ENCODE measurements at places on chromosomes 1 and 21. TPM values are rescaled to one million over a fixed set of nuclear protein-coding genes. Genes with fewer than 3 reads are reported as not detected.
A peak's percentile ranks its signal among the peaks of the same experiment; 100 is the strongest.

The GON4L gene
- total RNA-seq: 93.9 TPM

GRCh38 chr1:33094971-33095604, 14.1 kb downstream of the AZIN2 start:
- DNase-seq: no peak
- H3K4me1 ChIP-seq: peaks cover 35% of the 10 kb centered on the region
- H3K4me3 ChIP-seq: no peak overlapping the region

DNA sequence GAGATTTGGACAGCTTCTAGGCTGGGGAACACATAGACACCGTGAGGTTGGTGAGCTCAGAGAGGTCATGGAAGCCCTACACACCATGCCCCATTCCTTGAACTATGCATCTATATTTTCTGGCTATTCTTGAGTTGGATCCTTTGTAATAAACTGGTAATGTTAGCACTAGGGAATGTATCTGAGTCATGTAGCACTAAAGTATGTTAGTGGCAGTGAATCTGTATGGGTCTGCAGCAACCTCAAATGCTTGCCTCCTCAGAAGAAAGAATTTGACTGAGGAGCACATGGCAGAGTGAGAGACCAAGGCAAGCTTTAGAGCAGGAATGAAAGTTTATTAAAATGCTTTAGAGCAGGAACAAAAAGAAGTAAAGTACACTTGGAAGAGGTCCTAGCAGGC, 43.7 kb upstream of the LRRC7 start:
- H3K27ac ChIP-seq: no peak overlapping the region
- no peaks in the 10 kb centered on the region for H3K4me1 ChIP-seq
- no peaks in the 10 kb centered on the region for H3K36me3 ChIP-seq
- H3K27me3 ChIP-seq: no peaks in the 10 kb centered on the region

DNA sequence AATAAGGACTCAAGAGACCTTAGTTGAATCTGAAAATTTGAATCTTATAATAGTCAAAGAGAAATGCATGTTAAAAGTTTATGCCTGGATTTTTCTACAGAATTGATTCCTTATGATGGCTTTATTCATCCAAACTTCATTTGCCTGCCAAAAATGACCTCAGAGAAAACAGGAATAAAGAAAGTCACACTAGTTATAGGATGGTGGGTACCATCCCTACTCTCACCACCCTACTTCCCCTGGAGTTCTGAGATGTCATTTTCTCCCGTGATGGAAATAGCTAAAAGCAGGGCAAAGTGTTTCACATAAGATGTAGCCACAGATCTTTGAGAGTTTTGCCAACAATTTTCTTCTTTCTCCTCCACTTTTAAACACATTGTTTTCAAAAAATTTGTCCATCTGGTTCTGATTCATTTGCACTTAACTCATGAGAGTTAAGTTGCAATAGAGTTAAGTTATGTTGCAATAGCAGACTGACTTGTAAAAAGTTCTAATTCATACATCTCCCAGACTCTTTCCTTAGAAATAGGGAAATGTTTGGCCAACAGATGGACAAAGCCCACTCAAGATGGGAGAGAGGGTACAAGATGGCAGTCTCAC, 384.6 kb downstream of the PLPP3 start:
- no peaks in the 10 kb centered on the region for H3K4me1 ChIP-seq
- H3K27ac ChIP-seq: no peak overlapping the region
- DNase-seq: no peak

GRCh38 chr21:36700971-36701755, 2.2 kb downstream of the SIM2 start:
- no peak for DNase-seq
- H3K27ac ChIP-seq: no peak overlapping the region
- H3K4me1 ChIP-seq: peaks cover 15% of the 10 kb centered on the region
- H3K27me3 ChIP-seq: peaks cover 65% of the 10 kb centered on the region

DNA sequence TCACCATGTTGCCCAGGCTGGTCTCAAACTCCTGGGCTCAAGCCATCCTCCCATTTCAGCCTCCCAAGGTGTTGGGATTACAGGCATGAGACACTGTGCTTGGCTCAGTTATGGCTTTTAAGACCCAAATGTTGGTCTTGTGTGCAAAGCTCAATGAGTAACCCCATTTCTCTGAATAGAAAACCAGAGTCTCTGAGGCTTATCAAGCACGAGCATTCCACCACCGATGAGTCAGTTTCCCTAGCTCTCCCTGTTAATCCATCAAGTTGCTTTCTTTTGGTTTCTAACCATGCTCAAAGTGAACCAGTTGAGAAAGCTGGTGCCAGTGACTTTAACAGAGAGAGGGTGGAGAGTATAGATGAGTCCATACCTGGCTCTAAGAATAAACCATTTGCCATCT, 350.9 kb upstream of the ADGRL2 start:
- no peak overlapping the region for H3K27ac ChIP-seq
- DNase-seq: no peak
- H3K27me3 ChIP-seq: no peaks in the 10 kb centered on the region
- H3K36me3 ChIP-seq: no peaks in the 10 kb centered on the region
- no peaks in the 10 kb centered on the region for H3K4me1 ChIP-seq

GRCh38 chr1:232422898-232423297, 207.0 kb downstream of the SIPA1L2 start:
- no peak overlapping the region for H3K4me3 ChIP-seq
- H3K36me3 ChIP-seq: no peaks in the 10 kb centered on the region
- DNase-seq: no peak

The LCE1E gene
- total RNA-seq: not detected

The C1QA gene
- total RNA-seq: not detected

The WDR3 gene
- 11.0 TPM for total RNA-seq

DNA sequence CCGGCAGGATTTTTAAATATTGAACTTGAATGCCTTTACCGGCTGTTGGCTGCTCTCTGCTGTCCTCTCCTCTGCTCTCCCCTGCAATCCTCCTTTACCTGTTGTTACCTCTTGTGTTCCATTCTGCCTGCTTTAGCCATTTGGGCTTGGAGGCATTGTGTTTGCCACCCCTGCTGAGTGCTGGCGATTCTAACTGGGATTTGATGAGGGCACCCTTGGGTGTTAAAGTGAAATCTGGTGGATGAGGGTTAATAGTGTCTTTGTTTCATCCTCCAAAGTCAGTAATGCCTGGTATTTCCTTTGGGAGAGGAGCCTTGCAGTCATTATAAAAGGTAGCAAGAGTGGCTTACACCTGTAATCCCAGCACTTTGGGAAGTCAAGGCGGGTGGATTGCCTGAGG, 9.9 kb downstream of the SZRD1 start:
- H3K4me3 ChIP-seq: peak overlapping the region; percentile 53
- H3K27me3 ChIP-seq: no peaks in the 10 kb centered on the region
- H3K4me1 ChIP-seq: peaks cover 53% of the 10 kb centered on the region

DNA sequence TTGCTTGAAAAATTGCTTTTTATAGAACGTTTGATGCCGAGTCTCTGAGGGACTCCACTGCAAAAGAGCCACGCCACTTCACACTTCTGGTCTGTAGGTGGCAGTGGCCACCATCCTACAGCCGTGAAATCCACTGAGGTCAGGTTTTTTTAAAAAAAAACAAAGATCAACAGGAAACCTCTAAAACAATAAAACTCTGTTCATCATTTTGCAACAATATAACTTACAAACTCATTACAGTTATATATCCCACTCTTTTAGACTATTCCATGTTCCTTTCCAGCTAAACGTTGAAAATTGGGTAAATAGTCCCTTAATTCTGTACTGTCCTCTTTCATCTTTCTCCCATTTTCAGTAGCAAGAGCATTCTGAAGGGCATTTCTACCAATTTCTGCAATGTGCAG, 64.6 kb upstream of the FMN2 start:
- H3K4me1 ChIP-seq: peaks cover 2% of the 10 kb centered on the region
- peaks cover 37% of the 10 kb centered on the region for H3K27me3 ChIP-seq
- H3K4me3 ChIP-seq: no peak overlapping the region
- H3K27ac ChIP-seq: no peak overlapping the region
- DNase-seq: no peak

DNA sequence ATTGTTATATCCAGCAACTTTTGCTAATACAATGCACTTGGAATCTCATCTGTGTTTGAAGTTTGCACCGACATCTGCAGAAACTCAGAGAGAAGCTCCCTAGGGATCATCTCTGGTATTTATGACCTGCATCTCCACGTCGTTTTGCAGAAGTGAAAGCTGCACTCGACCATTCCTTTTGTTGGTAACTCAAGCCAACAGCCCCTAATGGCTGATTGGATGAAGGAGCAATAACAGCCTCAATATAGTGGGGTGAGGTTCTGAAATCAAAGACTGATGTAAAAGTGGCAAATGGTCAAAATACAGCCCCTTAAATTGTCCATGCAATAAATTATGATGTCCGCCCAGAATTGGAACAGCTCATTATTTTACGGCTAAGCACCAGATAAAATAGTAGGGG, 344.2 kb upstream of the KAZN start:
- no peaks in the 10 kb centered on the region for H3K4me1 ChIP-seq
- no peak for DNase-seq
- H3K27ac ChIP-seq: no peak overlapping the region
- H3K27me3 ChIP-seq: peaks cover 7% of the 10 kb centered on the region
- H3K36me3 ChIP-seq: no peaks in the 10 kb centered on the region

DNA sequence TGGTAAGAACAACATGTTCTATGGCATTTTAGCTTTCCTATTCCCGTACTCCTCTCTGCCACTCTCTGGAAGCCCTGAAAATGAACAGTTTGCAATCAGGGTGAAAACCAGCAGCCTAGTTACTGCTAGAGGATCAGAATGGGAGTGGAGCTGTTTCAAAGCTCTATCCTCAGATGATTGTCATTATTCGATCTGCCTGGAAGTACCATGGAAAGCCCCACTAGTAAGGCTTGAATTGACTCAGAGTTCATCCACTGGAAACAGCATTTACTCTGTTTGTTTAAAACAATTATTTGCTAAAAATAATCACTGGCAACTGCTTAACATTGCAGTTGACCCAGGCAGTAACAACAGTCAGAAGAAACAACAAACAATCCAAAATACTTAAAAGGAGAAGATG, 91.2 kb downstream of the USH2A start:
- H3K27me3 ChIP-seq: no peaks in the 10 kb centered on the region
- no peaks in the 10 kb centered on the region for H3K36me3 ChIP-seq
- no peak overlapping the region for H3K27ac ChIP-seq
- no peak overlapping the region for H3K4me3 ChIP-seq
- no peaks in the 10 kb centered on the region for H3K4me1 ChIP-seq

The ALPL gene
- total RNA-seq: not detected

The VHLL gene
- total RNA-seq: not detected

GRCh38 chr1:173258479-173259264, 51.5 kb upstream of the TNFSF4 start:
- H3K4me3 ChIP-seq: no peak overlapping the region
- no peak overlapping the region for H3K27ac ChIP-seq
- H3K36me3 ChIP-seq: peaks cover 2% of the 10 kb centered on the region
- peaks cover 2% of the 10 kb centered on the region for H3K4me1 ChIP-seq
- H3K27me3 ChIP-seq: no peaks in the 10 kb centered on the region
- DNase-seq: no peak

The AMY1B gene
- total RNA-seq: not detected

- H3K36me3 ChIP-seq: no peaks in the 10 kb centered on the region
- no peak for DNase-seq
- H3K4me1 ChIP-seq: no peaks in the 10 kb centered on the region
- no peak overlapping the region for H3K4me3 ChIP-seq
- no peaks in the 10 kb centered on the region for H3K27me3 ChIP-seq
- no peak overlapping the region for H3K27ac ChIP-seq
These were observed 217.9 kb downstream of the USP25 start for GRCh38 chr21:15947677-15948076.

GRCh38 chr1:234968451-234968850, 160.2 kb downstream of the TOMM20 start:
- no peak overlapping the region for H3K27ac ChIP-seq
- peaks cover 51% of the 10 kb centered on the region for H3K4me1 ChIP-seq
- DNase-seq: no peak
- no peaks in the 10 kb centered on the region for H3K27me3 ChIP-seq
- no peaks in the 10 kb centered on the region for H3K36me3 ChIP-seq

The GIPC2 gene
- total RNA-seq: 0.17 TPM

The HHIPL2 gene
- 0.27 TPM for total RNA-seq

DNA sequence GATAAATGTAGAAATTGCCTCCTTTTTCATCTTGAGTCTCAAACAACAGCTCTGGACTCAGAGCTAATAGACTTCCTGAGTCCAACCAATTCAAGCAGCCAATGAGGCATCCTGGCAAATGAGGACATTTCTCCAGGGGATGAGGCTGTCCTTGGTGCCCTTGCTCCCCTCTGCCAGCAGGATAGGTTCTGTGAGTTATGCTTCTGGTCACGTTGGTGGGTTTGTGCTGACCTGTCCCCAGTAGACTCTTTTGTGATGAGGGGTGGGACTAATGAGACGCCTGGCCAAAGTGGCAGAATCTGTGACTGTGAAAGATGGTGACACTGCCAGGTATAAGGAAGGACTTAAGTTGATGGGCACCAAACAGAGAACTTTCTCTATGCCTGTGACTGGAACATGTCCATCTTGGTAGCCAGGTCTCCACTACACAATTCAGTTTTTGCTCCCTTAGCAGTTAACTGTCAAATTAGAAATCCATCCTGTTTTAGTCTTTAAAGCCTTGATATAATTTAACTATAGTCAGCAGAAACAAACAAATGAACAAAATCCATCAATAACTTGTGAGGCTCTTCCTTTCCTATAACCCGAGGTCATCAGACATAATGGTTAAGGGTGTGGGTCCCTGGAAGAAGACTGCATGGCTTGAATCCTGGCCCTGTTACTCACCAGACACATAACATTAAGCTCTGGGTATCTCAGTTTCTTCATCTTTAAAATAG, 35.7 kb upstream of the THEM4 start:
- peak overlapping the region; percentile 100 for H3K27ac ChIP-seq
- peaks cover 6% of the 10 kb centered on the region for H3K36me3 ChIP-seq
- H3K27me3 ChIP-seq: no peaks in the 10 kb centered on the region
- peaks cover 44% of the 10 kb centered on the region for H3K4me1 ChIP-seq

The PAPPA2 gene
- 0.17 TPM for total RNA-seq

DNA sequence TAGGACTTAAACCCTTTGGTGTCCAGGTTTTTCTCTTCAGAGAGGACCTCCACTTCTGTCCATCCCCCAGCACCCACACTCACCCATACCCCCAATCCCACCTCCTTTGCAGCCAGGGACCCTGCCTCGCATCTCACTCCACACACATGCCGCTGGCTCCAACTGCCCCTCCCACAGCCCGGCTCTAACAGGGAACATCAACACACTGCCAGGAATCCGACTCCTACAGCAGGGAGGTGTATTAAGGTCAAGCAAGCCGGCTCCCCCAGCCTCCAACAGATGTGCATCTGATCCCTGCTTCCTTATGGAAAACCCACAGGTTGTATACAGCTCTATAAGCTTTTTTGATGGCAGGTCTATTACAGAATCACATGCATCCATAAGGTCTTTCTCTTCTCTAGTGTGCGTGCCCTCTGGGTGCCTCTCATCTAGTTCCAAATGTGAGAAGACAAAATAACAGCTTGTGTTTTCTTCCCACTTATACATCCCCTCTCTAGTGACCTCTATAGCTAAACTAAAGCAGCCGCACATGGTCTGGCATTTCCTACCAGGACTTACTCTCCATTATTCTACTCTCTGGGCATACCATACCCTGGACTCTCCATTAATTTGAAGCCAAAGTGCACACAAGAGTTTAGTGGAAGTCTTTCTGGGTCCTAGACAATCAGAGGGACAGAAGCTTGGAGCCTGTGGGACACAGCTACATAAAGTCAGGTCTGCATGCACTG, 16.3 kb downstream of the PIK3C2B start:
- no peak for DNase-seq
- H3K36me3 ChIP-seq: peaks cover 7% of the 10 kb centered on the region
- H3K4me3 ChIP-seq: peak overlapping the region; percentile 33
- H3K4me1 ChIP-seq: peaks cover 75% of the 10 kb centered on the region

- peaks cover 36% of the 10 kb centered on the region for H3K4me1 ChIP-seq
- no peak overlapping the region for H3K4me3 ChIP-seq
- H3K27me3 ChIP-seq: no peaks in the 10 kb centered on the region
- no peak for DNase-seq
- H3K27ac ChIP-seq: peak overlapping the region; percentile 84
- H3K36me3 ChIP-seq: no peaks in the 10 kb centered on the region
These were observed 3.7 kb upstream of the LRP8 start for GRCh38 chr1:53331446-53332185.

The TSPAN2 gene
- total RNA-seq: 9.2 TPM

The SPATA1 gene
- not detected for total RNA-seq
